ENCODE measurements at places on chromosomes 11 and 22. TPM values are rescaled to one million over a fixed set of nuclear protein-coding genes. Genes with fewer than 3 reads are reported as not detected.

Gene SMCO4
- 69.9 TPM for polyA plus RNA-seq

Gene MPPED1
- 0.05 TPM for polyA plus RNA-seq

Gene DLG2
- 2.3 TPM for polyA plus RNA-seq

Gene ARRB1
- polyA plus RNA-seq: 12.1 TPM

Gene ZP1
- 0.16 TPM for polyA plus RNA-seq

Gene FLRT1
- 1.5 TPM for polyA plus RNA-seq

Gene DEUP1
- not detected for polyA plus RNA-seq

Gene TNNT3
- 63.1 TPM for polyA plus RNA-seq

Gene HSPB2
- 106 TPM for polyA plus RNA-seq

Gene MYOD1
- polyA plus RNA-seq: not detected

Gene LMNTD2
- polyA plus RNA-seq: 0.50 TPM

Gene ARSA
- polyA plus RNA-seq: 35.6 TPM

Gene GUCY1A2
- polyA plus RNA-seq: 0.43 TPM

Gene MS4A10
- polyA plus RNA-seq: not detected

Gene PPFIBP2
- polyA plus RNA-seq: 16.6 TPM

Gene CEP126
- 3.1 TPM for polyA plus RNA-seq

Gene HTR3B
- polyA plus RNA-seq: not detected

Gene SLC25A45
- 5.5 TPM for polyA plus RNA-seq

Gene THOC5
- 30.5 TPM for polyA plus RNA-seq

Gene OTOG
- polyA plus RNA-seq: not detected

Gene APLNR
- polyA plus RNA-seq: 2.2 TPM

Gene NAALAD2
- 2.0 TPM for polyA plus RNA-seq

Gene ALDH3B2
- polyA plus RNA-seq: not detected

Gene PGR
- 2.1 TPM for polyA plus RNA-seq

Gene LRRC32
- polyA plus RNA-seq: 72.1 TPM

Gene MFRP
- 0.02 TPM for polyA plus RNA-seq

Gene SCUBE1
- 0.34 TPM for polyA plus RNA-seq

Gene ARHGAP32
- 3.5 TPM for polyA plus RNA-seq

Gene SYT7
- 36.2 TPM for polyA plus RNA-seq

Gene BEST1
- polyA plus RNA-seq: 4.6 TPM

Gene NPAS4
- 0.84 TPM for polyA plus RNA-seq

Gene OR2D2
- not detected for polyA plus RNA-seq

Gene FGF4
- not detected for polyA plus RNA-seq

Gene PRRG4
- polyA plus RNA-seq: 1.9 TPM

Gene ACER3
- 4.1 TPM for polyA plus RNA-seq

Gene PTGDR2
- 0.14 TPM for polyA plus RNA-seq

Gene RPS6KA4
- 12.8 TPM for polyA plus RNA-seq

Data from right cardiac atrium (tissue), 5 donors.